Stimulated activated CD4-positive, alpha-beta T cell treated with anti-CD3 and anti-CD28 coated beads, Interleukin-2, amount 100 ng/mL, for 24 hours (primary cell): ENCODE measurements at places on chromosomes 12 and 14.

DNA sequence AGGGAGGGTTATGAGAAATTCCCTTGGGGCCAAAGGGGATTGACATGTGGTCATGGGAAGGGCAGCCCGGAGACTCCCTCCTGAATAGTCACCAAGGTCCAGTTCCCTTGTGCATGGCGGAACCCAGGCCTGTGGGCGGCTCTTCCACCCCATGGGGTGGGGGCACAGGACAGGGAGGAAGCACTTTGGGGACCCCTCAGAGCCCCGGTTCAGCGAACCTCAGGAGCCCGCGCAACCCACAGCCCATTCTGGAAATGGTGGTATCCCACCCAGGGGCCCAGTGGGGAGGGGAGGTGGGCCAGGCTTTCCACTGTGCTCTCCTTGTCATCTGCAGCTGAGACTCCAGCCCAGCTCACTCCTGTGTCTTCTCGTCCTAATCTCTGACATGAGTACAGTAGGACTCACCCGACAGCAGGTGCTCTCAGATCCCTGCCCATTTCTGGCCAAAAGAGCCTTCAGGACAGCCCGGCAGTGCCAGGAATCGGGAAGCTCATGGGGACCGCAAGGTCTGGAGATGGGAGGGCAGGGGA is 255.2 kb upstream of the SFSWAP start:
- DNase-seq = no peak

DNA sequence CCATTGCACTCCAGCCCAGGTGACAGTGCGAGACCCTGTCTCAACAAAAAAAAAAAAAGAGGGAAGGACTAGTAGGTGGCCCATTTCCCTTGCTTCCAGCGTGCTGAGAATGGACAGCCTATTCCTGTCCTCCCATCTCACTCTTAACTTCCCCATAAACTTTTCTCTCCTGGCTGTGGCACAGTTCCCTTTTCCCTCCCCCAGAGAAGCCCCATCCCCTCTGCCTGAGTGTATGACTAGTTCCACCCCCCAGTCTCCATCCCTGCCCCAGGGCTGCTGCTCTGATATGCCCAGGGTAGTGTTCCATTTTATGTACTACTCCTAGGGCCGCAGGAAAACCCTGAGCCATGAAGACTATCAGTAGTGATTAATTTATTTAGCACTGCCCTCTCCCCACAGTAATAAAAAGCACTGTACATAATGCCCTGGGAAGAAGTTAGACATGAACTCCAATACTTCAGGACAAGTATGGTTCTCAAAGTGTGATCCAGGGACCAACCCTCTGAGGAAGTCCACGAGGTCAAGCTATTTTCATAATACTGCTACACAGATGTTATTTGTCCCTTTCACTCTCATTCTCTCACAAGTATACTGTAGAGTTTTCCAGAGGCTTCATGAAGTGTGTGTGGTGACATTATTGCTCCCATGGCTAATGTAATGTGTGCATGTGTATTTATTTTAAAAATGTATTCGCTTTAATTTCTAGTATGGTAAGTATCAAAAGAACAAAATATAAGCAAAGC is 11.5 kb upstream of the CHD4 start:
- no peak for DNase-seq

DNA sequence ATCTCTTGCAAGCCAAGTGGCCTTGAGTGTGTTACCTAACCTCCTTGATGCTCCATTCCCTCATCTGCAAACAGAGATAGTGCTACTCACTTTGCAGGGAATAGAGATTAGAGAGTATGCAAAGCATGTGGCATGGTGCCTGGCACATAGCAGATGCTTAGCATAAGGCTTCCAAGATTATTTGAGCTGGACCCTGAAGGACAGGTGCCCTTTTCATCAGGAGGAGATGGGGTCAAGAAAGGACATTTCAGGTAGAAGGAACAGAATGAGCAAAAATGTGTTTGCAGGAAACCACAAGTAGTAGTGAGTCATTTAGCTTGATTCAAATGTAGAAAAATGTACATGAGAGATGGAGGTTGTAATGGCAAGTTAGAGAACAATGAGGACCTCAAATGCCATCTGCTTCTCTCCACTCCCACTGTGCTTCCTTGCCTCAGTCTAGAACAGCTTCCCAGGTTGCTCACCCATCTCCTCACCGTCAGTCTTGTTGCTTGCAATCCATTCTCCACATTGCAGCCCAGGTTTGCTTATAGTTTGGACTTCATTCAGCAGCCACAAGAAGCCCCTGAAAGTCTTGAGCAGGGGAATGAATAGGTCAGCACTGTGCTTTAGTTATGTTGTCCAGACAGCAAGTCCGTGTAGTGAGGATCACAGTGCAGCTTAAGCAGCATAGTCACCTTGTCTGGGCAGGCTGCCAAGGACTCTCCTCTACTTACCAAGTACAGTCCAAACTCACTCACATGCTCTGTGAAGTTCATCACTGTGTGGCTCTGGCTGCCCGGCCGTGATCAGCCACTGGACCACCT is 536.3 kb upstream of the CCDC196 start:
- no peak for DNase-seq

DNA sequence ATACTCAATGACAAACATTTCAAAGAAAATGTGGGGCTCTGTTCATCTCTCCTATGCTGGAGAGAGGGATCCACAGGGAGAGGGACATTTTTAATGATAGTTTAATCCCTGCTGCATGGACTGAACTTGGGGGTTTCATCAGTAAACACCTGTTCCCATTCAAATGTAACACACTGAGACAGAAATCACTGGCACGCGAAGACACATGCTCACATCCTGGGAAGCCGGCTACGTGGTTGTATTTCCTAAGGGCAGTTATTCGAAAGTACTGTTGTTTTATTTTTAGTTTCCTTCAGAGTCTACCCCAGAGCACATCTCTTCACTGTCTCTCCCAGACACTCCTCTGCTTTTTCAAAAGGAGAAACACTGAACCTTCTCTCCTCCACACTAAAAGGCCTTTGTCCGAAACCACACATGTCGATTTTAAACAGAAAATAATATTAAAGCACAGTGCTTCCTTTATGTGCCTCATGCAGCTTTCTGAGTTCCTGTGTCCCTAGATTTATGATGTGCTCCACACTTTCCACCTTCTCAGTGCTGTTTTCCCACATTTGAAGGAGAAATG is 52.8 kb downstream of the PTHLH start:
- DNase-seq = no peak

DNA sequence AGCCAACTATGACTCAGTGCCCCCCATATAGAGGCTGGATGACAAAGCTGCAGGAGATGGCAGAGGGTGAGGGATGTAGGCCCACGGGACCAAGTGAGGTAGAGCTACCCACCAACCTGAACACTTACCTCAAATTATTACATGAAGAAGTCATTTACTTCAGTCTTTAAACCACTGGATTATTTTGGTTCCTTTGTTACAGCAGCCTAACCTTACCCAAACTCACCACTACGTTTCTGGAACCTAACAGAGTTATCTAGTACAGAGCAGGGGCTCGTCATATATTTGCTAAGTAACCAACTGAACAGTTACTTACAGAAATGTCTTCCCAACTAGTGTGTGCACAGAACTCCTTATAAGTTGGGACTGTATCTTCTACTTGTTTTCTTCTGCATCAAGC is 85.2 kb upstream of the IGF1 start:
- DNase-seq = no peak

- DNase-seq = no peak
These were observed 1.0 kb downstream of the CMTM5 start for GRCh38 chr14:23377573-23378563.

DNA sequence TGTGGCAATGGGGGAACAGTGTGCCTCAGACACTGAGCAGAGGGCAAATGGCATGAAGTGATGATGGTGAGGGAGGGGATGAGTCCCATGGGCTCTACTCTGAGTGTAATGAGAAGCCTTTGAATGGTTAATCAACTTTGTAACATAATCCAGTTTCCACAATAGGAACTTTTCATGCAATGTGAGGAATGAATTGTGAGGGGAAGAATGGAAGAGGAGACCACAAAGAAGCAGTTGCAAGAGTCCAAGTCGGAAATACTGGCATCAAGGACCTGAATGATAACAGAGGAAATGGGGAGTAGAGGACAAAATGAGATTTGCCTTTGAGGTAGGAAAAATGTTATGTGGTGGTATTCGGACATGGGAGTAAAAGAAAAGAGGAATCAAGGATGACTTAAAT is 476.9 kb upstream of the PRICKLE1 start:
- DNase-seq = no peak

DNA sequence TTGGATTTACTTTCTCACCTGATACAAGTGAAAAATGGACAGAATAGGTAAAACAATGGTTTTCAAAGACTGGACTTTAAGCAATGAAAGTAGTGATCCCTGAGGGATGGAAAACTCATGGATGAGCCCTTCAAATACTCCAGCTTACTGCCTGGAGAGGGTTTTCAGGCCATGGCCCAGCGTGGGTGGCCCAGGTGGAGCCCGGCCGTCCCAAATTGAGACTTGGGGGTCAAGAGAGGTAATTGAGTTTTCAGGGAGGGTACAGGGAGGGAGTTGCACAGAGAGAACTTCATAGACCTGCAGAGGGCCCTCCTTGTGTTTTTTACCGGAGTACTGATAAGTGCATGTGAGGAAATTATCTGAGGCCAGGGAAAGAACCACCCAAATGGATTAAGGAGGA is 37.2 kb downstream of the RAN start:
- DNase-seq = no peak

DNA sequence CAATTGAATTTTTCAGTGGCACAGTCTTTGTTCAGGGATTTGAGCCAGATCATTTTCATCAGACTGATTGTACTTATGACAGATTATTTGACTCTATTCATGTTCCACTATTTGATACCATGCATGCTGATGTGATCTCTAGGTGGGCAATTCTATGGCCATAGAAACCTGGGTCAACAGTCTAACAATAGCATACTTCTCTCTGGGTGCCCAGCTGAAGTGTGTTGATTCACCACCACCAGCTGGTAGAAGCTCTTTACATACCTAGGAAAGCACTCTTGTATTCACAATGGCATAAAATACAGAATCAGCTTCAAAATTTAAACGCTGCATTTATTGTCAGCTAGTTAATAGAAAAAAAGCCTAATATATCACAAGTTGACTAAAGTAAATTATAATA is 90.2 kb upstream of the TMTC2 start:
- DNase-seq = no peak

DNA sequence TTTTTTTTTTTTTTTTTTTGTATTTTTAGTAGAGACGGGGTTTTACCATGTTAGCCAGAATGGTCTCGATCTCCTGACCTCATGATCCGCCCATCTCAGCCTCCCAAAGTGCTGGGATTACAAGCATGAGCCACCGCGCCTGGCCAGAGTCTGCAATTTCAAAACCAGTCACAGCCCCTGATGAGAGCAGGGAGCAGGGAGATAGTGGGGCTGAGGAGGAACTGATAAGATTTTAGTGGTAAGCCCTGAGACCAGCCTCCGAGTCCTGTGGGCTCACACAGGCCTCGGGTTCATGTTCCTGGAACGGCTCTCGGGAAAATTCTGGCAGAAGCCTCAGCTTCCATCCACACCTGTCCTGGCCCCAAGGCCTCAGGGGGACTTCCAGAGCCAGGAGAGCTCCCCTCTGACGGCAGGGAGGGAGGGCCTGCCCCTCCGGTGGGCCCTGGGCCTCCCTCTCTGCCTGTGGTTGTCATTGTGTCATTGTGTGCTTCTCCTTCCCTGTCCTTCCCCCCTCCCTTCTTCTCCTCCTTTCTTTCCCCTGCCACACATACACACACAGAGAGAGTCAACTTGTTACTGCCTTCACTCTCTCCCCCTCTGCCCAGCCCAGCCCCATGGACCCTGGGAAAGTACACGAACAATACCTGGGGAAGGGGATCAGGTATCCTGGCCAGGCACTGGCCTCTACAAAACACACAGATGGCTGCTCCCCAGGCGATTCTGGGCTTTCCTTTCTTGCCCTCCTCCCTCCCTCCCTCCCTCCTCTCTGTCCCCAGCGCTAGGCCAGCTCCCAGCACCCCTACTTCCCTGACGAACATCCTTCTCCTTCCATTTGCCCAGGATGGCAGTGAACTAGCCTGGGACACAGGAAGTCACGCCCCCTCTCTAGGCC is 294.1 kb downstream of the DPF3 start:
- DNase-seq = no peak

DNA sequence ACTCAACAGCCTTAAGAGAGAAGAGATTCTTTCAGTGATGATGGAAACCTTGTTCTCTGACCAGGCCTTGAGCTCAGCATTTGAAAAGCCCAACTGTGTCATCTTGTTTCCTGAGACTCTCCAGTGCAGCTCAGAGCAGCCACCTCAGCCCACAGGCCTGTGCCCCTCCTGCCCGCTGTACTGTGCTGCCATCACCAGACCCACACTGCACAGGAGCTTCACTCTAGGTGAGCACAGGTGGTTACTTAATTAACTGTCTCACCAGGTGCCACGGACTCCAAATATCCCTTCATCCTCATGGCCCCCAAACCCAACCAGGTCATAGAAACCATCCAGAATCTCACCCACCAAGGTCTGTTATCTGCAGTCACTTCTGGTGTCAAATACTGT is 51.3 kb downstream of the JAG2 start:
- no peak for DNase-seq

- DNase-seq = peak; percentile 1
These were observed 768 bp downstream of the DBX2 start for GRCh38 chr12:45049912-45050750.

DNA sequence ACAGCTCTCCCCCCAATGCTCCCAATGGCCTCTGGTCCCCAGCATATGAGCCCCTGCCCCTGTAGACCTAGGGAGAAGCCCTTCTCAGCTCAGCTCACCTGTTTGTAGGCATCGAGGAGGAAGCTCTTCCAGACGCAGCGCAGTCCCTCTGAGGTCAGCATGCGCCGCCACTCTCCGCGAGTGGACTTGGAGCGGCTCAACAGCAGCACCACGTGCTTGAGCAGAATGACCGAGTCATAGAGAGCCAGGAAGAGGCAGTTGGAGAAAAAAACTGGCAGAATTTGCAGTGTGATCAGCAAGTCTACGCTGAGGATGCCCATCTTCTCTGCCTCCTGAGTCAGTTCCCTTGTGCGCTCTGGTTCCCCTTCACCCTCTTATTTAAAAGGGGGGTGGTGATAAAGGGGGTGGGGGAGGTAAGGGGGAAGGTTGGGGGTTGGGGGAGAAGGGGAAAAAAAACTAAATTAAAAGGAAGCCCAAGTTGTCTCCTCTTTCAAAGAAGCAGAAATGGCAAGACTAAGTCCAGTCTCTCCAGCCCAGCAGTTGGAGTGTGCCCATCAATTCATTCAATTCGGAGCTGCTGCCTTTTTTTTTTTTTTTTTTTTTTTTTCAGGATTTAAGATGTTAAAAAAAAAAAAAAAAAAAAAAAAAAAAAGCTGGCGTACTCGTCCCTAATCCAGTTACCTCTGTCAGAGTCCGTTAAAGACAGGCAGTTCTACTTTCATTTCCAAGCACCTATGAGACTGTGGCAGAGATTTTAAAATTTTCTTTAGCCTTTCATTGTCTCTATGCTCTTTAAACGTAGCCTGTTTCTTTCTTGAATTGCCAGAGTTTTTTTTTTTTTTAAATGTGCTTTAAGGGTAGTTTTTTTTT is at the start of gene DIO2:
Gene DIO2, minus strand, starts transcription at position 352 of the 870 bp plus-strand sequence. Its CDS starts 32 bp downstream, at position 320.
- DNase-seq = no peak

GRCh38 chr12:12016284-12017100 is 54.2 kb upstream of the BCL2L14 start:
- no peak for DNase-seq

GRCh38 chr12:111435661-111436201 is 30.0 kb downstream of the SH2B3 start:
- peak; percentile 18 for DNase-seq
